KG1 (cell line): ENCODE measurements at places on chromosomes 7 and 10.

GRCh38 chr7:81908220-81908619, 138.4 kb upstream of the HGF start:
- no peak for DNase-seq

- DNase-seq = no peak
These were observed 3.5 kb upstream of the CCL24 start for GRCh38 chr7:75817116-75817515.

DNA sequence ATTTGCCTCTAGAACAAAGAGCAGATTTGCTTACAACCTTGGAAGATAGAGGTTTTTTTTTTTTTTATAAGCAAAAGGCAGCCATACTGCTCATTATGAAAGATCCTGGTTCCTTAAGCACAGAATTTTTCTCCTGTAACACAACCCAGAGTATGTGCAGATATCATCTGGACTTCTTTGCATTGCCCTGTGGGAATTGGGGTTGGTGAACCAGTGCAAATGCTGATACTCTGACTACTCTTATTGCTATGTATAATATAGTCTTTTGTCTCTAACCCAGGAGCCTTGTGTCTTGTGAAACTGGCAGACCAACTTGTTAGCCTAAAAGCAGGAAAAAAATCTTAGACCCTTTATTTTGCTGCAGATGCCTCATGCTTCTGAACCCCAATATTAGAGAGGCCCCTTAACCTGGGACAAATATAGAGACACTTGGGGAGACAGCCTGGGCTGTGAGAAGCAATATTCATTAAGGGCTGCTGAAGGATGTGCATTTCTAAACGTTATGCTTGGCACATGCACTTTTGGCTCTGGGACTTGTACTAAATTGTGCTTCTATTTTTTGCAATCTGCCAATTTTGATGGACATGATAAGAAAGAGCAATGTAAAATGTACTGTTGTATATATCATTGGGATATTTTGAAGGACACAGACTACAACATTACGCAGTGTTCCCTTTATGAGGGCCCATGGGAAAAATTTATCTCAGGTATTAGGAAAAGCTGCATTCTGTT, 78.9 kb downstream of the ANLN start:
- no peak for DNase-seq

- no peak for DNase-seq
These were observed 44.2 kb downstream of the MINDY4 start for GRCh38 chr7:30815388-30815854.

DNA sequence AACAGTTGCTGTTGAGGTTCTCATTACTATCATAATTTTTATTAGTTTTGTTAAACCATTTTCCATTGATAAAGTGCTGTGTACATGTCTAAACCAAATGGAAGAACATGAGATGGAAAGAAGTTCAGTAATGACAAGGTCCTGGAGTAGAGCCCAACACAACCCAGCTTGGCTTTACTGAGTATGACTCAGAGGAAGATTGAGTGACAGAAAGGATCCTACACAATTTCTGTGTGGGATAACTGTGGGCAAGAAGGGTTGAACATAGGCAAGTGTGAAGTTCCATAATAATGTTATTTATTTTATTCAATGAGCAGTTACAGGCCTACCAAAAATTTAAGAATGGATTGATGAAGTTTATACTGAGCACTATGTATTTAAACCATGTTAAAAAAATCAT, 15.9 kb downstream of the PRKG1 start:
- DNase-seq = no peak

DNA sequence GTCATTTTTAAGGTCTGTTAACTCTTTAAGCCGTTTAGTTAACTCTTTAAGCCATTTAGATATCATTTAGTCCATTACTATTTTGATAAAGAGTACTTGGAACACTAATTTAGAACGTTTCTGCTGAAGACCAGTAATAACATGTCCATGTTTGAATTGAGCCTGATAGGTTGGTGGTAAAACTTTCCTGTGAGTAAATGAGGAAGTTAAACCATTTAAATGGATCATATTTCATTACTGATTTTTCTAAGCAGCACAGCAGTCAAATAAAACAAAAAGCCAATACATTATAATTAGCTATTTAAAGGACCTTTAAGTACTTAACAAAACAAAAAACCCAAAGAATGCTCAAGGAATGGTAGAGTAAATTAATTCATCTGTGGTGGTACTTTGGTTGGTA, 29.4 kb downstream of the PHTF2 start:
- DNase-seq = peak; percentile 14

DNA sequence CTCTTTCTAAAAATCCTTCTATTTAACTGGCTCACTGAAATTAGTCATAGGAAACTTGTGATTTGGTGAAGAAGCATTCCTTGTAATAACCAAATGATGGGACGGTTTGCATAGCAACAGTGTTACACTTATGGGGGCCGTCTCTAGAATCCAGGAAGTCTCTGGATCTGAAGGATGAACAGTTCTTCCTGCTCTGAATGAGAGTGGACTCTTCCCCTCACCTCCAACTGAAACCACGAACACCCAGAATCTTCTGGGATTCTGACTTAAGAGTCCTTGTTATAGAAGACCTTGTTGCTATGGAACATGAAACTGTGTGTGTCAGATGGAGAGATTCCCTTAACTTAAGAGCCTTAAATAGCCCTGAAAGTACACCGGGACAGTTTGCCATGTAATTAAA, 23.2 kb downstream of the NOLC1 start:
- no peak for DNase-seq

- no peak for DNase-seq
These were observed 642.7 kb downstream of the IPMK start for GRCh38 chr10:57624856-57625592.

DNA sequence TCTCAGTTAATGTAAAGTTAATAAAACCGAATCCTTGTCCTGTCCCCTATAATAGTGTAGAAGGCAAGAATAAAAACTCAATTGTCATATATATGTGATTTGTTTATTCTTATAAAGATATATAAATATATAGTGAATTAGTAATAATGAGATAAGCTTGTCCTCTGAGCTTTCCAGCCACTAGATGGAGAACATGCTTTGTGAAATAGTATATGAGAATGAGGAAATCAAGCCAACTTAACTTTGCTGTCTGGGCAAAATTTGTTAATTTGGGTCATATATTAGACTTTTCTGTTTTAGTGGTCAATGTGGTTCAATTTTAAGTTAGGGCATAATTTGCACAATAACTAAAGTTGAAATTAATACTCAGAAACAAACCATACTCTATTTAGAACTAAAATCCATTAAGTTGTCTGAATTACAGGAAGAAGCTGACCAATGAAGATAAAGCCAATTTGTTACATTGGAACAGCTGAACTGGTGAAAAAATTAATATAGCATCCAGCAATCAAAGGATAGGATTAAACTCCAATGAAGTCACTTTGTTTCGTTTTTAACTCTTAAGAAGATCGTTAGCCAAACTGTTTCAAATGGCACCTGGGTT, 595.0 kb downstream of the ARL4A start:
- peak; percentile 22 for DNase-seq

DNA sequence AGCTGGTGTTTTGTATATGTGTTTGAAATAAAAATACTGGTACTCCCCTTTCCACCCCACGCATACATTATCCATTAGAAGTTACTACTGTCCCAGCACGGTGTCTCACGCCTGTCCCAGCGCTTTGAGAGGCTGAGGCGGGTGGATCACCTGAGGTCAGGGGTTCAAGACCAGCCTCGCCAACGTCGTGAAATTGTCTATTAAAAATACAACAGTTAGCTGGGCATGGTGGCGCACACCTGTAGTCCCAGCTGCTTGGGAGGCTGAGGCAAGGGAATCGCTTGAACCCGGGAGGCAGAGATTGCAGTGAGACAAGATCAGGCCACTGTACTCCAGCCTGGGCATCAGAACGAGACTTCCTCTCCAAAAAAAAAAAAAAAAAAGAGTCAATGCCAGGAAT, 2.7 kb downstream of the HBP1 start:
- no peak for DNase-seq

- DNase-seq = no peak
These were observed 101.1 kb upstream of the RET start for GRCh38 chr10:42975558-42976340.

GRCh38 chr10:75403939-75404814, 2.6 kb upstream of the ZNF503 start:
- DNase-seq = no peak

DNA sequence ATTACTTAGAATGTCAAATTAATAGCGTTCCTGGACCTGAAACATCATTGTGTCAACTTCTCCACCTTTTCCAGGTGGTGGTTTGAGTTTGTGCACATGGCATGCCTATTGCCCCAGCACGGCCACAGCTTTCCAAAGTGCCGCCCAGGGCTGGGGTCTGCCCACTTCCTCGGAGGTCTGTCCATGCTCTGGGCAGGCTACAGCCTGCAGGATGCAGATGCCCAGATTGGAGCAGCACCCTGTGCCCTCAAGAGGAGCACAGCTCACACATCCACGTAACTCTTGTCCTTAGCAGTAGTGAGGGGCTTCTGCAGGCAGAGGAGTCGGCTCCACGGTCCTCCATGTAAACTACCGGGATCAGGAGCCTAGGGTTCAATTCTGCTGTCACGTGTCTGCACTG, 238.6 kb downstream of the EBF3 start:
- DNase-seq = no peak

DNA sequence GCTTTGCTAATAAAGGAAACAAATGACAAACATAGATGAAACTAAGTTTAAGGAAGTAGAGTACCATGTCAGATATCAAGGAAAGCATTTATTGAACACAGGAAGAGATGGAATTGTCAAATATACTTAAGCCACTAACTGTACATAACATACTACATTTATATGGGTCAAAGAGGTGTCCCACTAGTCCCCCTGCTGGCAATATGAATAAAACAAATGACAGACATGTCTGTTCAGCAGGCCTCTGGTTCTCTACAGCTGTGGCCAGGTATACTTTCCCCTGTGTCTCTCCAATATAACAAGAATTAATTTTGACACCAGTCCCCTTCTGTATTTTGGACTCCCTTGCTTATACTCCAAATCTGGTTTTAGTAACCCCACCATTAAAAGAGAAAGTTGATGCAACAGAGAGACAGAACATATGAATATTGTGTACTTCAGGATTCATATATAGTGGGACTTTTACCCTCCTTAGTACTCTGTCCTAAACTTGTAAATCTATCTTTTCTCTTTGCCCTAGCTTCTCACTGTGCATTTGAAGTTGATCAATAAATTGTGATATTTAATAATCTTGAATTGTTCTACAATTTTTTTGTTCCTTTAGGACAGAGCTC, 42.9 kb downstream of the CD36 start:
- no peak for DNase-seq

DNA sequence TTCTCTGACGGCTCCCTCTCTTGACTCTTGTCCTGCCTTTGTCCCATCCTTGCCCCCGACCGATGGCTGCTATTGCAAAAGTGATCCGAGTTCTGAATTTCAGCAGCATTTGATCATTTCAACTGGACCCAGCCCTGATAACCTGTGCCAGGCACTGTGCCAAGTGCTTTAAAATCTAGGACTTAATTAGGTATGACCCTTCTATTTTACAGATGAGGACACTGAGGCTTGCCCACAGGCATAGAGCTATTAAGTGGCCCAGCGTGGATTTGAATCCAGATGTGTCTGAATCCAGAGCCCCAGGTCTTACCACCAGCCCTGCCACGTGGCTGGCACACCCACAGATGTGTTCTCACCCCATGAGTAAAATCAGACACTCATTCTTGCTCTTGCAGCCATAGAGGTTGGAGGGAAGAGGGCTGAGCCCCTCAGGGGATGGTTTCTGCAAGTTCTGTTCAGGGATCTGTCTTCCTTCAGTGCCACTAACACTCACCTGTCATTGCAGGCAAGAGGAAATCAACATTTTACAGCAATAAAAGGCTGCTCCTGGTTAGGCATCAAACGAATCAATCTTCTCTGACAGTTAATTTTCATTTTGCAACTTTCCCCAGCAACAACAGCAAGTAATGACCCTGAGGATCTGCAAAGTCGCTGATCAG, 101.2 kb downstream of the GRID1 start:
- DNase-seq = no peak

GRCh38 chr7:91338226-91339020, 74.2 kb downstream of the FZD1 start:
- no peak for DNase-seq

DNA sequence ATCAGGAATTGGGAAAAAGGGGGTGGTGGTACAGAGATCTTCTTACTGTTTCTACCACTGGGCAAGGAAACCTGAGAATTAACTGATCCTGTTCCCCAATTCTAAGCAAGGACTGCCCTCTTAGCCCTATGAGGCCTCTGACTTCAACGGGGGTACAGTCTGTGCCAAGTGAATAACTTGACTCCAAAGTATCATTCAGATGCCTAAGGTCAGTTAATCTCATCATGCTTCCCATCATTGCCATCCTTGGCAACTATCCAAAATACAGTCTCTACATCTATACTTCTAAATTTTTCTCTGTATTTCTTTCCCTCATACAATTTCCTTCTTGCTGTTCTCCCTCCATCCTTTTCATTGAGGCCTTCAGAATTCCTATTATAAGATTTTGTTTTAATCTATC, 10.5 kb downstream of the PPP3CB start:
- no peak for DNase-seq

- no peak for DNase-seq
These were observed 59.3 kb upstream of the VWC2 start for GRCh38 chr7:49714182-49714581.

DNA sequence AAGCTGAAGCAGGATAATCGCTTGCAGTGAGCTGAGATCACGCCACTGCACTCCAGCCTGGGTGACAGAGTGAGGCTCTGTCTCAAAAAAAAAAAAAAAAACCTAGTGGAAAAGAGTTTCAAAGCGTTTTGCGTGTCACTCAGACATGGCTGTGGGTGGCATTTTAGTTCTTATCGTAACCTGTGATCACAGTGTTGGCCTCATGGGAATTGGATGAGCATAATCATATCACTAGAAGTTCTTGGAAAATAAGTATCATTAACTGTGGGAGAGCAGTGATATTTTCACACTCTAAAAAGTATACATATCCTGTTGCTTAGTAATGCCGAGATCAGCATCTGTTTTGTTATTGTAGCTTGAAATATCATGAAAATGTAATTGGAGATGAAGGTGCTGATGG, 92.6 kb downstream of the CREM start:
- no peak for DNase-seq

- DNase-seq = no peak
These were observed 35.1 kb upstream of the SLC26A3 start for GRCh38 chr7:107838024-107838601.

DNA sequence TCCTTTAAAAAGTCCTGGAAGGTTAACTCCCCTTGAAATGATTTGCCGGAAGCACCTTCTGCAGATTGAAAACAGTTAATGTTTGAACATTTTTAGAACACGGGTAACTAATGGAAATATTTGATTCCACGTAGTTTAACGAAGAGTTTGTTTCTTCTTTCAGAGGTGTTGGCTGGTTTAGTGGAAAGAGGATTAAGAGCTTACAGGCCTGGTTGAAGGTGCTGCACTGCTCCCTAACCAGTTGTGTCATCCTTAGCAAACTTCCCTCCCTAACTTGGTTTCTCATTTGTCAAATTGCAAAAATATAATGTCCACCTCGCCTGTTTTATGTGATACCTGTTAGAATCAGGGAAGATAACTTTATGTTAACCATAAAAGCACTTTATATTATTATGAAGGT, 243.0 kb upstream of the FZD8 start:
- no peak for DNase-seq
